ENCODE measurements at places on chromosomes 1 and 21. TPM values are rescaled to one million over a fixed set of nuclear protein-coding genes. Genes with fewer than 3 reads are reported as not detected.

Gene DENND2C
- total RNA-seq: 0.87 TPM

Gene SLFNL1
- 1.4 TPM for total RNA-seq

Gene PDPN
- total RNA-seq: 0.27 TPM

Gene LRIF1
- total RNA-seq: 22.6 TPM

Gene CLDN14
- total RNA-seq: 0.39 TPM

Gene LCE1B
- not detected for total RNA-seq

Gene TMEM200B
- not detected for total RNA-seq

Gene PAPPA2
- not detected for total RNA-seq

Gene CORT
- total RNA-seq: 0.90 TPM

- no peak overlapping the region for H3K27ac ChIP-seq
- H3K4me3 ChIP-seq: no peak overlapping the region
- DNase-seq: no peak
- no peaks in the 10 kb centered on the region for H3K27me3 ChIP-seq
These were observed 32.3 kb downstream of the HRNR start for GRCh38 chr1:152191711-152192110.

GRCh38 chr21:20942523-20942922 lies 55.7 kb upstream of the NCAM2 start:
- no peaks in the 10 kb centered on the region for H3K4me1 ChIP-seq
- H3K36me3 ChIP-seq: no peaks in the 10 kb centered on the region
- no peak overlapping the region for H3K27ac ChIP-seq
- no peaks in the 10 kb centered on the region for H3K27me3 ChIP-seq

GRCh38 chr21:32167513-32167912 lies 111.3 kb downstream of the MIS18A start:
- no peak overlapping the region for H3K4me3 ChIP-seq
- no peaks in the 10 kb centered on the region for H3K4me1 ChIP-seq
- DNase-seq: no peak
- no peak overlapping the region for H3K27ac ChIP-seq
- H3K36me3 ChIP-seq: no peaks in the 10 kb centered on the region

GRCh38 chr21:26385721-26386120 lies 187.4 kb downstream of the CYYR1 start:
- no peak overlapping the region for H3K27ac ChIP-seq
- no peak overlapping the region for H3K4me3 ChIP-seq
- H3K4me1 ChIP-seq: no peaks in the 10 kb centered on the region

DNA sequence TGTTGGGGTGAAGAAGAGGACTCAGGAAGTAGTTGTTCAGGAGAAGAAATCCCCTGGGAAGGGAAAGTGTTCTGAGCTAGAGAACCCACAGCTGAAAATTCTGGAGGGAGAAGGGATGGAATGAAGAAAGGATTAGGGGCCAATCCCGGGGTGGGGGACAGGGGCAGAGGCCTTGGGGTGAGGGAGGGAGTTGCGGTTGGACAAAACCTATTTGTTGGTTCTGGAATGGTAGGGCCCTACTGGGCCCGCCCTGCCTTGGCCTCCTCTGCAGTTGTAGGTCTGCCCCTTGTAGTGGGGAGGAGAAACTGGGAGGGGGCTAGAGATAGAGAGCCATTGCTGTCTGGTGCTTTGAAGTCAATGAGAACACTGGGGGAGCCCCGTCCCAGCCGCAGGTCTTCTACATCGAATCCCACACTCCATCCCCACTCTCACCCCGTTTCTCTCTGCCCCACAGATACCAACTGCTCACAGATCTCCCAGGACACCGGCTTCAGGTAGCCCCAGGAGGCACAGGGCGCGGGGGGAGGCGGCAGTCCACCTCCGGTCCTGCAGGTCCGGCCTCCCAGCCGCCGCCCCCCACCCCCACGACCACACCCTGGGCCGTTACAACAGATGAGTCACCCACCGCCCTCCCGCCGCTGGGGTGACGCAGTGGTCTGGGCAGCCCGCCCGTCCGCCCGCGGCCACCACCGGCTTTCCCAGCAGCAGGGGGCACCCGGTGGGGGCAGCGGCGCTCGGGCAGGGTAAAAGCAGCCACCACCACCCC lies 1.1 kb downstream of the TAGLN2 start:
- peak overlapping the region; percentile 100 for H3K4me3 ChIP-seq
- DNase-seq: peak; percentile 84
- H3K27me3 ChIP-seq: no peaks in the 10 kb centered on the region
- H3K27ac ChIP-seq: peak overlapping the region; percentile 98

- peaks cover 44% of the 10 kb centered on the region for H3K27me3 ChIP-seq
- no peaks in the 10 kb centered on the region for H3K36me3 ChIP-seq
- no peak for DNase-seq
- no peak overlapping the region for H3K27ac ChIP-seq
- no peak overlapping the region for H3K4me3 ChIP-seq
- peaks cover 45% of the 10 kb centered on the region for H3K4me1 ChIP-seq
These were observed 2.5 kb upstream of the DHRS3 start for GRCh38 chr1:12620488-12620865.

DNA sequence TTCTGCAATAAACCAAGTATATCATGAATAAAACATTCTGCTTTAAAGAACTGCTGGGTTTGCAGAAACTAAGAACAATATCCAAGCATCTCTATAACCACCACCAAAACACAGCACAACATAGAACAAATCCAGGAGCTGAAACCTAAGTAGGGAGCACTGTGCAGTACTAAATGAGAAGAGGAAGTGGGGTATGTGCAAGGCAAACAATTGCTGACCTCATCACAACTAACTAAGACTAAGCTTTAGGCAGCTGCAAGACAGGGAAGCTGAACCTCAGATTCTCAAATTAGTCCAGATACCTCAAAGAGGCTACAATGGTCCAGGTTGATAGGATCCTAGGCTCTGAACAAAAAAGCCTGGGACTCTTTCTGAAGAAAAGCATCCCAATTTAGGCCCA lies 172.6 kb downstream of the SLC44A5 start:
- no peaks in the 10 kb centered on the region for H3K4me1 ChIP-seq
- no peak overlapping the region for H3K27ac ChIP-seq
- H3K36me3 ChIP-seq: no peaks in the 10 kb centered on the region
- H3K4me3 ChIP-seq: no peak overlapping the region

DNA sequence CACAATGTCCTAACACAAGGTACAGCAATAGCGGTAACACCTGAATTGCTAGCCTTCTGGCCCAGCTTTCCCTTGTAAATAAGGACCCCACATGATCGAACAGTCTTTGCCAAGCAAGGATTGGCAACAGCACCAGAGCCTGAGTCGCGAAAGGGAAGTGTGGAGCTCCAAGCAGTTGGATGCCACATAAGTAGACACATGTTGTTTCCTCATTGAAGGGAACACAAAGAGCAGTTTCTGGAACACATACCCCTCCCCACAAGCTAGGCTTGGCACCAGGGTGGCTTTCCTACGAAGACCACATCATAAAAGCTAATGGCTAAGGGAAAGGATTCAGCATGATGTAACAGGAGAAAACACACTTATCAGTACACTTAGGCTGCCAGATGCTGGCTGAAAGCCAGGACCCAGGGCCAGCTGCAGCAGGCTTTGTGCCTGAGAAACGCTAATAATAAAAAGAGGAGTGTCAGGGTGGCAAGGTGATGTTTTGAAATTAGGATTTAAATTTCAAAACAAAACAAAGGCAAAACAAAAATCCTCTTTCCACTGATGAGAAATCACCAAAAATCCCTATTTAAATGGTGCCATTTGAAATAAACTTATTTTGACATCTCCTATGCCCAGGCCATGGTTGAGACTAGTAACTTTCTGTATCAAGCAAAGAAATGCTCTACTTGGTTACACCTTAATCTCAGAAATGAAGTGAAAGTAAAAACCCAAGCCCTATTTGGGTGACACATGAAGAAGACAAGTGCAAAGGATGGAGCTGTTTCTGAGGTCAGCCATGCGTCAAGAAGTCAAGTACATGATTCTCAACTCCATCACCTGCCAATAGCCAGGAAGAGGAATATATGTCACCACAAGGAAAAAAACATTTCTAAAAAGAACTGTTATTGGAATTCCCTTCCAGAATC lies 11.9 kb upstream of the CPLANE2 start:
- no peak overlapping the region for H3K4me3 ChIP-seq
- H3K36me3 ChIP-seq: peaks cover 41% of the 10 kb centered on the region
- peak; percentile 52 for DNase-seq
- peak overlapping the region; percentile 68 for H3K27ac ChIP-seq

DNA sequence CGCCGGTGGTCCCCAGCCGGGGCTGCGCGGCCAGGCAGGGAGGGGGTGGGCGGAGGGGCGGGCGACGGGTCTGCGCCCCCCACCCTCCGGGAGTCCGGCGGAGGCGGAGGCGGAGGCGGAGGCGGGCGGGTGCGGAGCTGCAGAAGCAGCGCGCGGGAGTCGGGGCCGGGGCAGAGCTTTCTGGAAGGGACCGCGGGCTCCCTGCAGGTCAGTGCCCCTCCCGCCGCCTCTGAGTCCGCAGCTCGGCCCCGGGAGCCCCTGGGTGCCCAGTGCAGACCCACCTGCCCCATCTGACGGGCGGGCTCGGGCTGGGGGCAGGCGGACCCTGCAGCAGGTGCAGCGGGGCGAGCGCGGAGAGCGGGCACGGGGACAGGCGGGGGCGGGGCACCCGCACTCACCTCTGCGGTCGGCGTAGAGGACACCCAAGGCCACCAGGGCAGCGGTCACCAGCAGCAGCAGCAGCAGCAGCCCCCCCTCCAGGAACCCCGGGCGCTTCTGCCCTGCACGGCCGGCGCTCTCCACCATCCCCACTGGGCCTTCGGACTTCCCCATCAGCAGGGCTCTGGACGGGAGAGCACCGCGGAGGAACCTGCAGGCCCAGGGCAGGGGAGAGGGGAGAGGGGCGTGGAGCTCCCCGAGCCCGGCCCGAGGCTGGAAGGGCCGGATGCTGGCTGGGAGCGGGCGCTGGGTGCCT lies 3.7 kb downstream of the MMEL1 start:
- no peak for DNase-seq
- H3K4me3 ChIP-seq: no peak overlapping the region
- peaks cover 20% of the 10 kb centered on the region for H3K27me3 ChIP-seq
- no peaks in the 10 kb centered on the region for H3K36me3 ChIP-seq
- H3K4me1 ChIP-seq: peaks cover 11% of the 10 kb centered on the region
- no peak overlapping the region for H3K27ac ChIP-seq

- no peaks in the 10 kb centered on the region for H3K27me3 ChIP-seq
- no peak overlapping the region for H3K4me3 ChIP-seq
- no peak for DNase-seq
- no peaks in the 10 kb centered on the region for H3K36me3 ChIP-seq
These were observed 206.0 kb downstream of the CENPF start for GRCh38 chr1:214808845-214809460.

DNA sequence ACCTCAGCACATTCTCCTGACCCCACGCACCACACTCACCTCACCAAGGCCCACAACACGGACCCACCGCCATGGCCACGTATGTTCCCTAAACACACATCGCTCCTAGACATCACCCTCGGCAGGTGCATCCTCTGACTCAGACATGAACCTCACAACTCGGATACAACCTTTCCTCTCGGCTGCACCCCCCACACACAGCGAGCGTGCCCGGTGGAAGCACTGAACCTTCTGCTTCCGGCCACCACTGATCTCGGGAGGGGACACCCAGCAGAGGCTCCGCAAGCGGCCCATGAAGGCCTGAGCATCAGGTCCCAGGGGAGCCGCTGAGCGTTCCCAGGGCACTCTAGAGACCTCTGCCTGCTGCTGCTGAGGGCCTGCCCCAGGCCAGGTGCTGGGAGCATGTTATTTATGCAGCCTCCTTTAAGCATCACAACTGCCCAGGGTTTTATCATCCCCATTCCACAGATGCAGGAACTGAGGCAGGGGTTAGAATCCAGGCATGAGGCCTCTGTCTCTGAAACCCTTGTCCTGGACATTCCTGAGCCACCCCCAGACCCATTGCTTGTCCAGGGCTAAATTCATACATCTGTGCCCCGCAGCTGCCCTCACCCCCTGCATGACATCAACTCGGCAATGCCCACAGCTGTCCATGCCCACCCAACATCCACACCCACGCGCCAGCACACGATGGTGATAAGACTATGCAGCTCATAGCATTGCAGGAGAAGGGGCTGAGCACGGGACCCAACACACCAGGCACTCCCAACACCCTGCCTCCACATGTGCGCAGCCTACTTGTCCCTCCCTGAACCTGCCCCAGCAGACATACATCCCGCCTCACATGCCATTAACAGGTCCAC lies 27.0 kb downstream of the SDC3 start:
- H3K27ac ChIP-seq: no peak overlapping the region
- DNase-seq: peak; percentile 78
- H3K36me3 ChIP-seq: no peaks in the 10 kb centered on the region
- H3K4me1 ChIP-seq: peaks cover 14% of the 10 kb centered on the region
- no peaks in the 10 kb centered on the region for H3K27me3 ChIP-seq

GRCh38 chr1:35278886-35279554 lies 10.5 kb downstream of the ZMYM4 start:
- H3K27me3 ChIP-seq: no peaks in the 10 kb centered on the region
- no peak for DNase-seq
- H3K36me3 ChIP-seq: no peaks in the 10 kb centered on the region
- H3K4me1 ChIP-seq: no peaks in the 10 kb centered on the region
- H3K27ac ChIP-seq: no peak overlapping the region
- H3K4me3 ChIP-seq: no peak overlapping the region

DNA sequence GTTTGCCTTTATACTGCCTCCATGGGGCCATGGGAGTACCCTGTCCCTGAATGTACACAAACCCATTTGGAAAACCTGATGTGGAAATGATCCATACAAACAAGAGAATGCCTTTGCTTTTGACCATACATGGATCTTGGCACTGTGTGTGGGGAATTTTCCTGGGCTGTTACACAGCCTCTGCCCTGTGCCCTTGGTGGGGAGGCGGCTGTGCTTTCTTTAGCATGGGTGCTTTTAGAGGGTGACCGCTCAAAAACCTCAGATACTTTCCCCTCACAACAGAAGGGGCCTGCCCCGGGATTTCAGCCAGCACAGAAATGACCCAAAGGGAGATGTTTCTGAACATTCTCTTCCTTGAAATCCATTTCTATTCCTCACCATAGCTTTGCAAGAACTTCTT lies 194.8 kb downstream of the LMO4 start:
- no peak overlapping the region for H3K27ac ChIP-seq
- no peaks in the 10 kb centered on the region for H3K27me3 ChIP-seq
- DNase-seq: no peak
- no peaks in the 10 kb centered on the region for H3K36me3 ChIP-seq
- H3K4me1 ChIP-seq: no peaks in the 10 kb centered on the region

GRCh38 chr1:30933874-30934252 lies 25.3 kb upstream of the SDC3 start:
- DNase-seq: no peak
- H3K4me1 ChIP-seq: no peaks in the 10 kb centered on the region
- H3K4me3 ChIP-seq: no peak overlapping the region
- no peaks in the 10 kb centered on the region for H3K27me3 ChIP-seq
- H3K36me3 ChIP-seq: peaks cover 52% of the 10 kb centered on the region

- no peaks in the 10 kb centered on the region for H3K4me1 ChIP-seq
- DNase-seq: no peak
- peaks cover 17% of the 10 kb centered on the region for H3K27me3 ChIP-seq
- H3K36me3 ChIP-seq: no peaks in the 10 kb centered on the region
- H3K4me3 ChIP-seq: no peak overlapping the region
- H3K27ac ChIP-seq: no peak overlapping the region
These were observed 2.4 kb upstream of the CD247 start for GRCh38 chr1:167520711-167521206.

DNA sequence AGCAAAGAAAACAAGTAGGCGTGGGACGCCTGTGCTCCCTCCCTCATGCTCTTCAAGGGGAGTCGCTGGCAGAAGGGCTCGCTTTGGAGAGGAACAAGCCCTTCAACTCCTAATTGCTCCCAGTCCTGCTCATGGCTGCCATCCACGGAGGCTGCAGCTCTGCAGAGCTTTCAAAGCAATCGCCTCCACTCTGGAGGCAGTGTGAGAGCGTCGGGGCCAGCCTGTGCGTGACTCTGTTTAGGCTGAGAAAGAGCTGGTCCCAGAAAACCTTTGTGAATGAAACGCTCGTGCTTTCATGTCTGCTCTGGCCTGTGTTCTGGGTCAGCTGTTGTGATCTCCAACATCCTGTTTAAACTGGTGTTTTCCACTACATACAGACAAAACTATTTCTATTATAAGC lies 23.9 kb upstream of the RUNX1 start:
- H3K36me3 ChIP-seq: no peaks in the 10 kb centered on the region
- H3K27ac ChIP-seq: no peak overlapping the region
- no peaks in the 10 kb centered on the region for H3K4me1 ChIP-seq
- DNase-seq: no peak
